ENCODE measurements at places on chromosomes 5 and 9.

DNA sequence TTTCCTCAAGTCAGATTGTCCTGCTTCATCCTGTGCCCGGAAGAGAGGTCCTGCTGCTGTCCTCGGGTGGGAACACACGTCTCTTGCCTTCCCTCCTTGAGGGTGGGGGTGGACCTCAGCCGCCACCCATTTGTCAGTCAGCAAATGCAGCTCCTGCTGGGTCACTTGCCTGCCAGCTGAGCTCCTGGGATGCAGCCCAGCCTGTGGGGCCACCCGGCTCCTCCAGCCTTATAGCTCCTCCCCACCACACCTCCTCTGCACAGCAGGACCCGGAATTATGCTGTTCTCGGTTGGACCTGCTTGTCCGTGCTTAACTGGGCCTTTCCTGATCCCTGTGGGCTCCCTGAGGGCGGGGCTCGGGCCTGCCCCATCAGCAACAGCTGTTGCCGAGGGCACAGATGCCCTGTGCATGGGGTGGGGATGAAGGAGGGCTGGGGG, 52.7 kb downstream of the RXRA start:
- DNase-seq: no peak

DNA sequence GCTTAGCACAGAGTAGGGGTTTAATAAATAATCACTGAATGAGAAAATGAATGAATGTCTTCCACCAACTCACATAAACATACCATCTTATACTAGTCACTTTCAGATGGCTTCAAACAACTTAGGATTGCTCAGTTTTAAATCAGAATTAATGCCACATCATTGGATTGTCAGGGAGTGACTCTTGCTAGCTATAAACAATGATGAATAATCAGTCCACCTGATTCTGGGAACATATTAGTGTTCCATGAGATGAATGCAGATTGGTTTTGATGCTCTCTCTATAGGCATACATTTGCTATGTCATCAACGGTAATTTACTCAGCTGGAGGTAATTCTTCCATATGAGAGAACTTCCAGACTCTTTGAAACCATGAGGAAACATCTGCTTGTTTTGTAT, 97.4 kb downstream of the CDH9 start:
- no peak for DNase-seq

DNA sequence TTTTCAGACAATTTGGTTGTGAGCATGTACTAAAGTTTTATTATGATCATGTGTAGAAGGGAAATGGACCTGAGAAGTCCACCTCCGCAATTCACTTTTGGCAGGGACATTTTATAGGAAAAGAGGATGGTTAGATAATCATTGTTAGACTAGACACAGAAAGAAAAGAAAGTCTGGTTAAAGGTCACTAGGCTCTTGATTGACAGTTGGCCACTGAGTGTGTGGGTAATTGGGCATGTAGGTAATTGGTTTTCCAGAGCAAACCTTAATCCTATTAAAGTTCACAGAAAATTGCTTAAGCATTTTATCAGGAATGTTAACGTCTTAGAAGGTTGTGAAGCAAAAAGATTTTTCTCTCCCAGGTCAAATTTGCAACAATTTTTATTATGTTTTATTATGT, 158.5 kb upstream of the CLINT1 start:
- DNase-seq: no peak

GRCh38 chr5:157026789-157027424, 32.0 kb downstream of the HAVCR1 start:
- DNase-seq: no peak

DNA sequence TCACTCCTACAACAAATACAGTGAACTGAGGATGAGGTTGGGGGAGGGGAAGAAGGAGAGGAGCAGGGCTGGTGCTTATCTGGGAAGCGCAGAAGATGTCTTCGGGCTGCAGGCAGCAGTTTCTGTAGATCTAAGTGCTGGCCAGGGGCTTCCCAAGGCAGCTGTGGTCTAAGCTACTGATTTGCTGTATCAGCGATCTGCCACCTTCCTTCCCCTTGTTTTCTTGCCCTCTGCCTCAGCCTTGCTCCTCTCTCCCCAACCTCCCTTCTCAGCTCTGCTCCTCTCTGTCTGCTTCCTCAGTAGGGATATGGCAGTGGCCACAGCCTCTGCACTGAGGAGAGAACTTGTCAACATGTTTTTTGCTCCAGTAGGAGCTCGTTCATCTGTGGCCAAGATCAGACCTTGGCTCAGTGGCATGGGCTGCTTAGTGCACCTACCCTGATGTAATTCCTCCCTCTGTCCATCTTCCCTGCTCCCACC, 42.8 kb upstream of the IL6ST start:
- DNase-seq: peak; percentile 44

DNA sequence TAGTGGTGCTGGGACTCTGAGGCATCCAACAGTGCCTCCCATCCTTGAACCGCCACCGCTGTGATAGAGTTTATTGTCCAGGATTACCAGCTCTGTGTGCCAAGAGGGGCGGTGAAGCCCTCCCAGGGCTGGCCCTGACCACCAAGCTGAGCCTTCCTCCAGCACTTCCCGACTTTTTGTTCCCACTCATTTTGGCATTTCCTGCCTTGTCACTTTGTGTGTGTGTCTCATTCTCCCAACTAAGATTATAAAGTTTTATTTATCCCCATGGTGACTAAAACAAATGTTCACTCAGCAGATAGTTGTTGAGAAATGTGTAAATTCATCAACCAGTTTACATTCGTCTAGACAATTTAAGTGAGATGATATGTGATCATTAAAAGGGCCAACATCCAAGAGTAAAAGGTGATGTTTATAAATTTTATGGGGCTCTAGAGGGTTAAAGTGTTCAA, 2.5 kb downstream of the F2R start:
- DNase-seq: no peak

DNA sequence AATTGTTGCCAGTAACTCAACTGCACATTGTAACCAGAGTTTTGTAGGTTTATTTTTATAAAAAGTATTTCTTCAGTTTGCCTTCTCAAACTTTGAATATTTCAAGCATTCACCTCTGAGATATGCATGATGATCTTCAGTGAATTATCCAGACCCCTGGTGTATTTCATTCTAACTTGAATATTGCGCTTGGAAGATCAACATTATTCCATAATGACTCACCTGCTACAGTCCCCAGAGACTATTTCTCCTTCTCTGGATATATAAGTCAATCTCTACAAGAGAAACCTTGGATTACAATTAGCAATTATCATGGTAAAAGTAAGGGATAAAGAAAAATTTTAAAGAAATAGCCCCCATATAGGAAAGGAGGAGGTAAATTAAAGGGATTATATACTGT, 1041.0 kb downstream of the TLE1 start:
- no peak for DNase-seq

GRCh38 chr9:84791643-84792042, 122.1 kb downstream of the NTRK2 start:
- no peak for DNase-seq

GRCh38 chr5:36938129-36938528, 61.6 kb downstream of the NIPBL start:
- DNase-seq: no peak

DNA sequence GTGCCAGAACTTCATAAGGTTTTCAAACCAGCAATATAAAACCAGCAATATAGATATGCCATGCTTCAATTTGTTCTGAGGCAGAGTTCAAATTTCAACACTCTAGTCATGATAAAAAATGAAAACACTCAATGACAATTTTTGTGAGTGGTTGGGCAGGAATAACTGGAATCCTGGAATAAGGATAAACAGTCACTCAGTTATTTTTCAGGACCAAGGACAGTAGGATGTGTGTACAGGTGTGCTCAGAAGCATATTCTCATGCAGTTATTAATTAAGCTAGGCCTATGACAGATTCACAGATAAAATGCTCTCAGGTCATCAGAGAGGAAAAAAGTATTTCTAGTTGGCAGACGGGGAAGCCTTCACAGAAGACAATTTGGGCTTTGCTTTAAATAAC, 117.3 kb upstream of the PPP2R2B start:
- no peak for DNase-seq

DNA sequence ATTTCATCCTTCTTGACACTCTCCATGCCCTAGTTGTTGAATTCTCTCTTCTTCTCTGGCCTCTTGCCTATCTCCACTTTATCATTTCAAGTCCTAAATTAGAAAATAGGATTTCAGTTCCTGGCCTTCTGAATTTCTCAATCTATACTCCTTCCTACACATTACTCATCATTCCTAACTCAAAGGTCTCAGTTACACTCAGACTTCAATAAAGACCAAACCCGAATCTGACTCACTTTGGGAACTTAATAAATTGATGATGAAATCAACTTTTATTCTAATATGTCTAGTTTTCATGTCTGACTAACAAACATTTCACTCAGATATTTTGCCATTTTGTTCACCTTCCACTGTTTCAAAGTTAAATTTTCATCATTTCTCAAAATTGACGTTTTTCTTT, 113.6 kb upstream of the TSLP start:
- no peak for DNase-seq

DNA sequence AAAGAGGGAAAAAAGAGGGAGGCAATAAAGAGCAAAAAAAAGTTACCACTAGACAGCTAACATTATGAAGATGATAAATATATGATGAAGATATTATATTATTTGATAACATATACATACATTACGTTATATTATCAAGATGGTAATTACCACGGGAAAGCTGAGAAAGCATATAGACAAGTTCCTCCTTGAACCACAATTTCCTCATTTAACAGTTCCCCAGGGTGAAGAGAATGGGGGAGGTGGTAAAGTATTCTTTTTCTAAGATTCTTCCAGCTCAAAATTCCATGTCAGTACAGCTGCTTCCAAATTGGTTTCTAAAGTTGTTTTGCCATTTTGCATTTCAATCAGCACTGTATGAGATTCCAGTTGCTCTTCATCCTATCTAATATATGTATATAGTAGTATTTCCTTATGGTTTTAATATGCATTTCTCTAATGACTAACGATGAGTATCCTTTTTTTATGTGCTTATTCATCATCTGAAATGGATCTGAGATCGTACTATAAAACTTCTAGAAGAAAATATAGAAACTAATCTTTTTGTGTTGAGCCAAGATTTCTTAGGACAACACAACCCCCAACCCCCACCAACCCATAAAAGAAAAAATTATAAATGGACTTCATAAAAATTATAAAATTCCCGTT, 49.5 kb upstream of the C9orf72 start:
- no peak for DNase-seq

GRCh38 chr9:123525424-123525823, 169.4 kb downstream of the CRB2 start:
- DNase-seq: no peak
